ENCODE measurements at places on chromosomes 3 and 15.

GRCh38 chr15:62362608-62363007 is 197.5 kb upstream of the C2CD4B start:
- DNase-seq, result no peak

DNA sequence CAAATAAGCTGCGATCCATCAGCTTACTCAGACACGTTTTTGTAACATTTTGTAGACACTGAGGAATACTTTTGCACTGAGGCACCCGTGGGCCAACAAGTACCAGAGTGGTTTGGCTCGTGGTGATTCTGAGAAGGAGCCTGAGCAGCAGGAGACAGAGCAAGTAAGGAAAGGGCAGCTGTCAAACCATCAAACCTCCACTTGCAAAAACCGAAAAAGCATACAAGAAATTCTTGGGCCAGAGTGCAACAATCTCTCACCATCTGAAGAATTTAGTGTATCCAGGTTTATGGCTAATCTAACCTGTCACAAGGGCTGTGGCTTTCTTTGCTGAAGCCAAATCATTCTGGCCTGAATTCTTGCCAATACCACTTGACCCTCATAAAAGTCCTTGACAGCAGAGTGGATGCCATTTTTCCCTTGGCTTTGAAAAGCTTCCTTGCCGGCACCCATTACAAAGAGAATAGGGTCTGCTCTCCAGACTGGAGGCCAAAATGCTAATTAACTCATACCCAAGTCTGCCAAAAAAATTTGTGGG is 56.7 kb downstream of the MYO1E start:
- no peak for DNase-seq

GRCh38 chr3:66816090-66816761 is 181.9 kb upstream of the KBTBD8 start:
- no peak for DNase-seq

GRCh38 chr3:64832098-64832497 is 144.3 kb upstream of the ADAMTS9 start:
- no peak for DNase-seq

GRCh38 chr3:168894214-168894613 is 769.3 kb downstream of the MECOM start:
- no peak for DNase-seq

DNA sequence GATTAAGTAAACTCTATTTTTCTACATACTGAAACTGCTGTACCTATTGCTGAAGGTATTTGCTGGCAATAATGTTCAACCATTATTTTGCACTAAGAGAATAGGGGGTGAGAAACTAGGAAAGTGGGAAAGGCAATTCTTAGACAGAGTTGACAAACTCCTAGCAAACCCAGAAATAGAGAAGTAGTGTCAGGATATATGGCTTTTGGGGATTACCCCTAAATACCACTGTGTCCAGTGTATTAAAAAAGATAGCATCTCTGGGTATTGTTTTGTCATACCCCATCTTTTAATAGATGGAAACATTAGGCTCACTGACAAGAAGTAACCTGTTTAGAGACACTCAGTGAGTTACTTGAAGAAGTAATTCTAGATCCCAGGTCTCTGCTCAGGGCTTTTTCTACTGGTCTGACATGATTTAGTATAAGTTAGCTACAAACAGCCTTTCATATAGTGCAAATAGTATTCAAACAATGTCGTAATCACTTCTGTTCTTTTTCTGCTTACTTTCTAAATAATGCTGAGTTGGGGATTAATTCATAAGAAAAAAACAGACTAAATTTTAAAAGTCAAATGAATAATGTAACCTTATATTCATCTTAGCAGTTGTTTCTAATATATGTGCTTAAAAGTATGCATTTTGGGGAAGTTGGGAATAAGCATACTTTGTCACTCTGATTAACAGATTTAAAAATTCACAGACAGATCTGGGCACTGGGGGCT is 107.2 kb downstream of the IL1RAP start:
- DNase-seq, result no peak

DNA sequence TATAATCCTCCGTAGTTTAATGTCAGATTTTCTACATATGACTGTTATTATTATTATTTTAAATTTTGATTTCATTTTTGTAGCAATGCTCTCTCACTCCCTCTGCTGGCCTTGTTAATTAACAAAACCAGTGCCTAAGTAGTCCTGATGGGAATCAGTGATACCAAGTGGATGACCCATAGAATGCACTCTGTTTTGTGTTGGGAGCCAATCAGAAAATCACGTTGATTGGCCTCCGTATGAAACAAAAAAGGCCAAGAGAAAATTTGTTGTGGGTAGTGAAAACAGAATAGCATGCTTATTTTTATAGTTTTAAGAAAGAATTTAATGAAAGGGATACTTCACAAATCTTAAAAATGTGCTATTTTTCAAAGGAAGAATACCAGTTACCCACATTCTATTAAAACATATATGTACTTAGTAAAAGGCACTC is 34.4 kb upstream of the MEIS2 start:
- DNase-seq, result no peak

DNA sequence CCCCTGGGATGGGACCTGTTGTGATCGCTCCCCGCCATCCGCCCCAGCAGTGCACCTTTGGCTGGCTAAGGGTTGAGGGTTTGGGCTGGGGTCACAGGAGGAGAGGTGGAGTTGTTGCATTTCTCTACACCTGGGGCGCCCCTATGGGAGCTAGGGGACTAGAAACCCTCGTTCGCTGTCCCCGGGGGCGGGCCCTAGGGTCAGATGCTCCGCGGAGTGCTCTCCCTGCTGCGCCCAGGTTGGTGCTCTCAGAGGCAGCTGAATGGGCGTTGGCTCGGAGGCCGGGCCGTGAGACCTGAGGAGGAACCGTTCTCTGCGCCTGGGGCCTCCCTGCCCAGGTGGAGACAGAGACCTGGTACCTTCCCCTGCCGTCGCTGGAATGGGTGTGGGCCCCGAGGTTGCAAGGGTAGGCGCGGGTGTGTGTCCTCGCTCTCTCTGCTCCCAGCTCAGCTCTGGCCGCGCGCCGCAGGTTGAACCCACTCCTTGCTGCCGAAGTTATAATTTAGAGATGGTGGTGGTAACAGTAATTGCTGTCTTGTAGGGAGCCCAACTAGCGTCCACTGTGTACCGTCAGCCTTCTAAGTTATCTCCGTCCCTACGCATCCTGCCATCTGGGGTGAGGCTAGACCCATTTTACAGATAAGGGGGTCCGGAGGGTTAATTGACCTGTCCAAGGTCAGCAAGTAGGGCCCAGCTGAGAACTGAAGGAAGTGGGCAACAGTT is 965 bp downstream of the FLNB start:
- DNase-seq, result no peak

GRCh38 chr3:190642016-190642415 is 128.1 kb downstream of the IL1RAP start:
- DNase-seq, result no peak

- DNase-seq, result no peak
These were observed 2.2 kb upstream of the UROC1 start for GRCh38 chr3:126519506-126520455.

DNA sequence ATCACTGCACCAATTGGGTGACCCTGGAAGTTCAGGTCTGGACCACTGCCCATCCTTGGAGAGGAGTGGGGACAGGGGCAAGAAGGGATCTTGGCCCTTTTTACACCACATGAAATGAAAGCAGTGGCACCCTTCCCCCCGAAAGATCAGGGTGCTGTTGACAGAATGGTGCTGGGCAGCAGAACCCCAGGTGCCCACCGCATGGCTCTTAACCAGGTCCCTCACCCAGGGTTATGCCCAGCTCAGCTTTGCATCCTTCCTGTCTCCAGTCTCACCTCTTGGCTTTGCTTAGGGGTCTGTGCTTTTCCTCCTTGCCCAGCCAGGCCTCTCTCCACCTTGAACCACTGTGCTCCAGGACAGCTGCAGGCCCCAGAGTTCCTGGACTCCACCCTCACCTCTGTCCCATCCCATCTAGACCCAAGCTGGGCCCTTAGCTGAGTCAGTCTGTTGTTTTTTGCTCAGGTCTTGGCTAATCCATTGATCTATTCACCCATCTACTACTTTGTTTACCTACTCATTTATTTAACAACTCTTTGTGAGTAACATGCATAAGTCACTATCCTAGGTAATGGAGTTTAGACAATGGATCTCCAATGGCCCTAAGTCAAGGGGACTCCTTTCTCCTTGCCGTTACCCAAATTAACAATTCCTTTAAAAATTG is 77.1 kb upstream of the PRR23E start:
- DNase-seq, result no peak

DNA sequence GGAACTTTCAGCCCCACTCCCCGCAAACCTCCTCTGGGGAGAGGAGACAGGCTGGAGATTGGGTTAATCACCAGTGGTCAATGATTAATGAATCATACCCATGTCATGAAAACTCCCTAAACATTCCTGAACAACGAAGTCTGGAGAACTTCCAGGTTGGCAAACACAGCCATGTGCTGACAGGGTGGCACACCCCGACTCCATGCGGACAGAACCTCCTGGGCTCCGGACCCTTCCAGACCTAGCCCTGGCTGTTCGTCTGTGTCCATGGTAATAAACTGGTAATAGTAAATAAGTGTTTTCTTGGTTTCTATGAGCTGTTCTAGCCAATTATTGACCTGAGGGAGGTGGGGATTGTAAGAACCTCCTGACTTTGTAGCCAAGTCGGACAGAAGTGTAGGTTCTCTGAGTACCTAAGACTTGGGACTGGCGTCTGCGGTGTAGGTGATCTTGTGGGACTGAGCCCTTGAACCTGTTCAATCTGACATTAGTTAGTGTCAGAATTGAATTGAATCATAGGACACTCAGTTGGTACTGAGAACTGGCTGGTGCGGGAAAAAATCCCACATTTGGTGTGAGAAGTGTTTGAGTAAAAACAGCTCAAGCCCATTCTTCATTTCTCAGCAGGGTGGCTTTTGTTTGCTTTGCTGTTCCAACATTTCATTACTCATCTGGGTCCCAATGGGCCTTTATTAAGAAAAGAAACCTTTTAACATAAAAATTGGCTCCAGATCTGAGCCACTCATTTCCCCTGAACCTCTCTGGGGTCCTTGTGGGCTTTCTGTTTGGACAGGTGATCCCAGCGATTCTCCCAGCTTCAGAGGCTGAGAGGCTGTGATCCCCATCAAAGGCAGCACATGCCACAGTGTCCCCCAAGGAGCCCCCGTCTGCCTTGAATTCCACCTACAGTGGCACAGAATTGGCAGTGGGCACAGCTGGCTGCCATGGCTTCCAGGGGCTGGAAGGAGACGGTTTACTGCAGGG is 151.0 kb downstream of the TJP1 start:
- DNase-seq, result no peak

Data from uterus (tissue), 4 donors.